ENCODE measurements at places on chromosomes 3 and 15. TPM values are rescaled to one million over a fixed set of nuclear protein-coding genes. Genes with fewer than 3 reads are reported as not detected.

Gene C3orf85
- 18.4 TPM for polyA plus RNA-seq

Gene CRYGS
- polyA plus RNA-seq, result 5.8 TPM

Gene CLRN1
- polyA plus RNA-seq, result not detected

Gene TF
- 7.0 TPM for polyA plus RNA-seq

GRCh38 chr3:136343873-136344555 lies 93.9 kb downstream of the PCCB start:
- peak; percentile 14 for DNase-seq

DNA sequence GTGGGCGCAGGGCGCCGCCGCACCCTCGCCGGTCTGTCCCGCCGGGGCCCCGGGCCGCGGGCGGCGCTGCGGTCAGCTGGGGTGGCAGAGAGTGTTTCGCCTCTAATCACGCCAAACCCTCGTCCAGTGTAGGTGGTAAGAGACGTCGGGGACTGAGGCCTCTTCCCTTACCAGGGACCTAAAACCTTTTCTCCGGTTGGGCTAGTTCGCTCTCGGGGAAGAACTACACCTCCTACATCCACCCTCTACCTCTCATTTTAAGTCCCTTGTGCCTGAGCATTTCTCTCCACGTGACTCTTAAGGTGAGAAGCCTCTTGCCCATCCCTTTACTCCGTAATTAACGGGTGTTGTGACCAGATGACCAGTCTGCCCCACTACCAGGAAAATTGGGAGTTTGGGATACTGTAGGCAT lies 520 bp downstream of the TMEM42 start:
- peak; percentile 19 for DNase-seq

GRCh38 chr3:85567071-85567676 lies 608.4 kb downstream of the CADM2 start:
- peak; percentile 3 for DNase-seq

All from renal pelvis (tissue), 12 donors.